ENCODE measurements at places on chromosomes 11 and 22.

DNA sequence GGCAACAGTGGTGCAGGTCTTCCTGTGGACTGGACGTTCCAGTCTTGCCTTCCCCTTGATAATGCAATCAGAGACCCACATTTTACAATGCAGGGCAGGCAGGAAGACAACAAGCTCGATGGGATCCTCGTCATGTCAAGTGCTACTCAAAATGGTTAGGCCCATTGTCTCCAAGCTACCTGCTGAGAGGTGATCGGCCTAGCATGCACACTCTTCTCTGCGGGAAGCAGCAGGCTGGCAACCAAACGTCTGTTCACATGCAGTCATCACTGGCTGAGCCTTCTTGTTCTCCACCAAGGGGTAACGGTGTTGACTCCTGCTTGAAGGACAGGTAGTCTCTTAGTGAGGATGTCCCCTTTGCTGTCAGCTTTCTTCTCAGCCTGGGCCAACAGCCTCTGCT, 25.5 kb upstream of the CD82 start:
- no peak for DNase-seq

- DNase-seq: no peak
Measured at GRCh38 chr11:23315286-23315685, 455.0 kb upstream of the CCDC179 start.

DNA sequence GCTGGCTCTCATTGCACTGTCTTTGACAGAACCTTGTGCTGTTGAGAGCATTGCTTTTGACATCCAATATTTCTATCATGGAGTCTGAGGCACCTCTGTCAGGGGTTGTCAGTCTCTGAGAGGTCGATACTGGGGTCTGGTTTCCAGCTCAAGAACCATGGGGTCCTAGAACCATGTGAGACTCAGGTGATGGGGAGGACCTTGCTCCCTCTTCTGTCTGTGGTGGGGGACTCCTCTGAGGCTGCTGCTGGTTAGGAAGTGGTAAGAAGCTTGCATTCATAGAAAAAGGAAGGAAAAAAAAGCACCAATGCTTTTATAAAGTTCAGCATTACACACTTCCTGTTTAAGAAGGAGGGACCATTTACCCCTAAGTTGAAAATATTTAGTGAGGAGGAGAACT, 91.8 kb upstream of the CD44 start:
- no peak for DNase-seq

- DNase-seq: no peak
Measured at GRCh38 chr22:27811778-27812177, 10.2 kb upstream of the MN1 start.

DNA sequence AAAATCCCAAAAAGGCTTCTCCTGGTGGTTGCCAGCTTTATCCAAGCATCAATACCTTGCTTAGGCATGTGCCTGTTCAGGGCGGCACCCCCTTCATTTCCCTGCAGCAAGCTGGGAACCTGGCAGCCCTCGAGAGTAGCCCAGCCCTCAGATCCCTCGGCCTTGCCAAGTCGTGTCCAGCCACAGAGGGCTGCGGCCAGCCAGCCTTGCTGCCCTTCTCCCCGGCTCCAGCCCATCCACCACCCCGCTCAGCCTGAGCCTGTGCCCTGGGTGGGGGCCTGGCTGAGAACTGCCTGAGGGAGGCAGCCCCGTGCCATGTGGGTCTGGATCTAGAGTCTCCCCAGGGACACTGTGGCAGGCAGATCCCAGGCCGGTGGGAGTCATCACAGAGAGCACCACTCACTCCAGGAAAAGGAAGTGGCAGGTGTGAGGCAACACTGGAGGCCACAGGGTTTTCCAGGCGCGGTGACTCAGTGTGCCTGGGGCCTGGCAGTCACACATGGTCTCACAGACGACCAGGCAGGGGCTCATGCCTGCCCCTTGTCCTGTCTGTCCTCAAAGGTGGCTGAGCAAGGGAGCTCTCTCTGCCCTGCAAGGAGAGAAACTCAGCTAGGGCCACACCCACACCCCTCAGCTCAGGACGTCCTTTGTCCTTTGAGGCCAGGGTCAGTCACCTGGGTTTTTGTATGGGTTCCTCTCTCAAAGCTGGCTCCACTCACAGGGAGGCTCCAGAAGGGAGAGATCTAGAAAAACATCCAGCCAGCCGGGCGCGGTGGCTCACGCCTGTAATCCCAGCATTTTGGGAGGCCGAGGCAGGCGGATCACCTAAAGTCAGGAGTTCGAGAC, 12.2 kb upstream of the CDC42BPG start:
- DNase-seq: no peak

DNA sequence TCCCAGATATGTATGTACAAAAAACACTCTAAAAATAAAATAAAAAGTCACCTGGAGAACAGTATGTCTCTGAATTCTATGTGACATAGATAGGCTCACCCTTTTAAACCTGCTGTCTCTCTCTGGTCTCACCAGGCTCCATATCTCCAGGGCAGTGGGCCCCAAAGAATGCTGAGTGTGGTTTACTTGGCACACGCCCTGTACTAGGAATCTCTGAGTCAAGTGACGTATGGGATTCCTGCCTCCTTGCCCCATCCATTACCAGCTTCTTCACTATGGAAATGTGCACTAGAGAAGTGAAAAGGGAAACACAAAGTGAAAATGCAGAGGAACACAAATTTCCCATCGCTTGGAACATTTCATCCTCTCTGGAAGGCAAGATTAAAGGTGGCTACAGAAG, 722.2 kb upstream of the TENM4 start:
- DNase-seq: no peak

- no peak for DNase-seq
Measured at GRCh38 chr11:35624781-35625180, 6.5 kb downstream of the FJX1 start.

DNA sequence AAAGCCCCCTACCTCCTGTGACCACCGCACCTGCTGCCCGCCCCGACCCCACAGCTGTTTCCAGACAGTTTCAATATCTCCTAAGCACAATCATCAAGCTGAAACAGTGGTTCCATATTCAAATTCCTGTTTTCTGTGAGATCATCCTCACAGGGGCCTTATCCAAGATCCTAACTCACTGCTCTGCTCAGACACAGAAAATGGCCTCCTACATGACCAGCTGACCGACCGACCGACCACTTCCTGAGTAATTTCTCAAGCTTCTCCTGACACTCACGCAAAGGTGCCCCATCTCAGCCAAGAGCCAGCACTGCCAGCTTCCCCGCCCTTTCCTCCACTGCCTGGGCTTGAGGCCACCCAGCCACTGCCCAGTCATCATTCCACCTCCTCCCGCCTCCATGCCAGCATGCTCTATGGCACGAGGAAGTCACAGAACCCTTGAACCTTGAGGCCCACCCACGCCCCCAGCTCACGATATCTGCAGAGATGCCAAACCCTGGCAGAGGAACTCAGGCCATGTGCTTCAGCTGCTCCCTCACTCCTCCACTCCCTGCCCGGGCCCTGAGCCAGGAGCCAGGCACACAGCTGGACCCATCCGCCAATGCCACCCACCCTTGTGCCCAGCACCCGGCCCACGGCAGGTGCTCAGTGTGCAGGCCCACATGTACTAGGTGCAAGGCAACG, 14.0 kb downstream of the KIAA0930 start:
- DNase-seq: no peak

- no peak for DNase-seq
Measured at GRCh38 chr11:65646958-65647701, 9.2 kb downstream of the SIPA1 start.

- DNase-seq: no peak
Measured at GRCh38 chr11:101582236-101582988, 1.4 kb downstream of the TRPC6 start.

DNA sequence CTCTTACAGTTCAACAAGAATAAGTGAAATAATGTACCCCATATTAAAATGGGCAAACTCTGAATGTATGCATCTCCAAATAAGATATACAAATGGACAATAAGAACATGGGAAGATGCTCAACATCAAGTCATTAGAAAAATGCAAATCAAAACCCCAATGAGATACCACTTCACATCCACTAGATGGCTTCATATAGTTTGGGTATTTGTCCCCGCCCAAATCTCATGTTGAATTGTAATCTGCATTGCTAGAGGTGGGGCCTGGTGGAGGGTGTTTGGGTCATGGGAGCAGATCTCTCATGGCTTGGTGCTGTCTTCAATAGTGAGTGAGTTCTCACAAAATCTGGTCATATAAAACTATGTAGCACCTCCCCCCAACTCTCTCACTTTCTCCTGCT, 5.7 kb downstream of the MPZL2 start:
- DNase-seq: no peak

All from stimulated activated CD4-positive, alpha-beta T cell treated with anti-CD3 and anti-CD28 coated beads, Interleukin-12 subunit alpha, Interleukin-12 subunit beta, amount 100 ng/mL, for 4 hours (primary cell).